SK-N-MC (cell line): ENCODE measurements at places on chromosomes 7 and 10.

GRCh38 chr7:152462995-152463708 lies 27.3 kb upstream of the KMT2C start:
- DNase-seq, result no peak

- no peak for DNase-seq
Observed at GRCh38 chr7:41974870-41975557, 262.0 kb downstream of the GLI3 start.

- no peak for DNase-seq
Observed at GRCh38 chr7:101518336-101518735, 110.8 kb downstream of the MYL10 start.

DNA sequence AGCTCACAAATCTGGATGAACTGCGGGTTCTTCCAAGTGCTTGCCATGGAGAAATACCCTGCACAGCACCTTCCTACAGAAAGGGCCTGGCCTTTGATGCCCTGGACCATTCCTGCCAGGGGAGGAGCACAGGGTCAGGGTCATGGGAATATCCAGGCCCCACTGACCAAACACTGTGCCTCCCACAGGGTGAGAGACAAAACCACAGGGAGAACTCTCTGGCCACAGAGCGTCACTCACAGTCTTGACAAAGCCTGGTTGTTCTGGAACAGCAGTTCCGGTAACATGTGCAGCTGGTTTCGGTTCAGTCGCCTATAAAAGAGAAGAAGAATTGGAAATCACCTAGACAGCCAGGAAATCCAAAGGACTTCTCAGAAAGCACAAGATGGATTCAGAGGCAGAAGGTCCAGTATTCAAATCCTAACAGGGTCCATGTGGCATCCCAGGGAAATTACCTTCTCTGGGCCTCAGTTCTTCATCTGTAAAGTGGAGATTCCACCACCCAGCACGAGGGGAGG lies 28.1 kb downstream of the SLIT1 start:
- DNase-seq, result no peak

GRCh38 chr7:131219312-131220041 lies 108.2 kb upstream of the MKLN1 start:
- DNase-seq, result no peak

DNA sequence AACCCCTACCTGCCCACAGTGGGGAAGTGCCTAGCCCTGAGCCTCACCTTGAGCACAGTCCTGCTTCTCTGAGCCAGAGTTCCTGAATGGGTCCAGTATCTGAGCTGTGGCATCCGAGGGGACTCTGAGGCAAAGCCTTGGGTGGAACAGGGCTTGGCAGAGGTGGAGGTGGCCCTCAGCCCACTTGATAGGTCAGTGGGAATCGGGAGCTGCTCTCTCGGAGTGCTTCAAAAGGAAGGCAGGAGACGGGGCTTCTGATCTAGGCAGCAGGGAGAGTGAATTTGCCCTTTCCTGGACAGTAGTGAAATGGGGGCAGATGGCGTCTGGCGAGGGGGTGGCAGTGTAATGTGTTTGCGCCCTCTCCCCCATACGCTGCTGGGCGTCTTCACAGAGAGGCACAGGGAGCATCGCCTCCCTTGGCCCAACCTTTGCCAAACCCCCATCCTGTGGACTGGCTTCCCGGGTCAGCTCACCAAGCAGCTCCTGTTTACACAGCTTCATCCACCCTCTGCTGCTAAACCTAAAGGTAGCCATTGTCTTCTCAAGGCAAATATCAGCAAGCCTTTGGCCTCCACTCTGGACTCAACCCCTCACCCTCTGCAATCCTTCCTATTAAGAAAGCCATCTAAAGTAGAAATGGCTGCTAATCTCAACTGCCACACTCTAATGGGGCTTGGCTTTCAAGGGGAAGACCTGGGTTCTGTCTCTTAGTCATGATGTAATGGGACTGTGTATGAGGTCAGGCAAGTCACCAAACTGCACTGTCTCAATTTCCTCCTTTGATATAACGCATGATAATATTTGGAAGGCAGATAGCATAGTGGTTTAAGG lies 21.1 kb upstream of the VDAC2 start:
- no peak for DNase-seq

DNA sequence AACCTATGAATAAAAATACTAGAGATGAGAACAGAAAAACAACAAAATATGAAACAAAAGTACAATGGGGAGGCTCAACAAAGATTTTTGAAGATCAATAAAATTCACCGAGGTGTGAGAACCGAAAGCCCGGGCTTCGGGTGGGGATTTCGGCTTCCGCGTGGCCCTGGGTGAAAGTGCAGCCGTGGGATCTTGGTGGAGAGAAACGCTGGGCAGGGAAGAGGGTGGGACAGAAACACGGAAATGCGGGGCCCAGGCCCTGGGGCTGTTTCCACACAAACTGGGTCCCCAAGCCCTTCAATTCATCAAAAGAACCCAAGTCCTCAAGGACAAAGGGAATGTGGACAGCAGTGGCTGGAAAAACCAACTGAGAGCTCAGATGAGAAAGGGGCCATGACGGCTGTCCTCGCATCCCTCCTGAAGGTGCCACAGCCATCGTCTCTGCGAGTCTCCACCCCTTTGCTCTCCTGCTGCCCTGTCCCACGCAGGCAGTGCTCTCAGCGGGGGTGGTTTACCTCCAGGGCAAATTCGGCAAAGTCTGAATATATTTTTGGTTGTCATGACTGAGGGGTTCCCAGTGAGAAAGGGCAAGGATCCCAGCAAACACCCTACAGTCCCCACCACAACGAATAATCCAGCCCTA lies 19.7 kb downstream of the FOXL3 start:
- no peak for DNase-seq

- DNase-seq, result no peak
Observed at GRCh38 chr10:79380946-79381721, 33.9 kb downstream of the PPIF start.

GRCh38 chr10:104441329-104442000 lies 87.8 kb downstream of the CFAP58 start:
- DNase-seq, result peak; percentile 76

DNA sequence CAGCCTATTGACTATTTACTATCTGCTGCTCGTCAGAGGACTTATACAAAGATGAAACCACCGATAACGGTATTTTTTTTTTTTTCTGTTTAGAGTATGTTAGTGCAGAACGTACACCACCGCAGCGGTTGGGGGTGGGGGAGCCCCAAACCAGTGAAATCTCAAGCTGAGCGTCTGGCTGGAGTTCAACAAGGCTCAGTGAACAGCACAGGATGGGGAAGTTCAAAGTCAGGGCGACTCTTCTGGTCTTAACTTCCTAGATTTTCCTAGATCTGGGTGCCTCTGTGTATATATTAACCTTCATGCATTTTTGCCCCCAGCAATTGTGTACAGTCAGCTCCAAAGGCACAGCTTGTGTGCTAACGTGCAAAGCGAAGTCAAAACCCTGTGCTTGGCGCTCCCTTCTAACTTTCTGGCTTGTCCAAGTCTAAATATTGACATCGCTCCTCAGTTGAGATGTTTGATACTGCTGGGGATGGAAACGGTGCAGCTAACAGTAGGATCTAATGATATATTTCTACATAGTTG lies 1.1 kb downstream of the RHOBTB1 start:
- no peak for DNase-seq

DNA sequence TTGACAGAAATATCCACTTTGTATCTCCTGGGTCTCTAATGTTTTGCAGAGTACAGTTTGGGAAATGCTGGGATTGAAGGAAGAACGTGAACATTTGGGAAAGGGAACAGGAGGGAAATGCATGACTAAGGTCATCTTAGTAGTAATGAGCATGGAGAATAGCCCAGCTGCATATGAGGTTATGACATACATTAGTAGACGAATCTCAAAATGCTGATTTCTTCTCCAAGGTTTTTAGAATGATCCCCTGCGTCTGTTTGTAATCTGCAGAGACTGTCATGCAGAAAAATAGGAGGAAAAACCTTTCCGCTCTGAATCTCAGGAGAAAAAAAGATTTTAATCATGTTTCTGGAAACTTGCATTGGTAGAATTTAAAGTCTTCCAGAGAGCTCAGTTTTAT lies 133.6 kb downstream of the PPP1R9A start:
- no peak for DNase-seq

- no peak for DNase-seq
Observed at GRCh38 chr10:10872035-10872673, 145.5 kb upstream of the CELF2 start.

DNA sequence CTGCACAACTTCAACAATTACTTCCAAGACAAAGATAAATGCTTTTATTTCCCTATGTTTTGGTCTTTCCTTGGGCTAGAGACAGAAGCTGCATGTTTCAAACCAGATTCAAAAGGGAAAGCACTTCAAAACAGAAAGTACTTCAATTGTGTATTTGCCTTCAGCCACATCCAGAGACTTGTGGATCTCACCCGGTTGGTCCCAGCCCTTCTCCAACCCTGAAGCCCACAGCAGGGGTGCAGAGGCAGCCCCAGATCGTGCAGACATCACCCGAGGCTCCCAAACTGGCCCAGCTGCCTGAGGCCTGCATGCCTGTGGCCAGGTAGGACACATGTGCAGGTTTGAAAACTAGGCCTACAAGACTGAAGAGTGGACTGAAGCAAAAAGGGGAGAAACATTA lies 80.8 kb downstream of the ALOX5 start:
- DNase-seq, result no peak

DNA sequence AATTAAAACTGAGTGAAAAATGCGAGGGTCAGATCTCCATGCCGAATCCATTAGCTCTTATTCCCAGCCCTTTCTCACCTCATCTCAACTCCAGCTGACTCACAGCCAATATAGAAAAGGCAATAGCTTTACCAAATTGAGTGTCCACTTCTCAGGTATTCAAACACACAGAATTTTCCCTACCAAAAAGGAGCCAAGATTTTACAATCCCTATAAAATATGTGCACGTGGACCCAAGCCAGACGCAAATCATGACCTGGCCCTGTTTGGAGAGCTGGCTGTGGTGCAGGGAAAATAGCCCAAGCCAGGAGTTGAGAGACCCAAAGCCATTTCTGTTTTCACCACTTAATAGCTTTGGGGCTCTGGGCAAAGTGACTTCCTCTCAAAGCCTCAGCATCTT lies 379.7 kb upstream of the AUTS2 start:
- no peak for DNase-seq

DNA sequence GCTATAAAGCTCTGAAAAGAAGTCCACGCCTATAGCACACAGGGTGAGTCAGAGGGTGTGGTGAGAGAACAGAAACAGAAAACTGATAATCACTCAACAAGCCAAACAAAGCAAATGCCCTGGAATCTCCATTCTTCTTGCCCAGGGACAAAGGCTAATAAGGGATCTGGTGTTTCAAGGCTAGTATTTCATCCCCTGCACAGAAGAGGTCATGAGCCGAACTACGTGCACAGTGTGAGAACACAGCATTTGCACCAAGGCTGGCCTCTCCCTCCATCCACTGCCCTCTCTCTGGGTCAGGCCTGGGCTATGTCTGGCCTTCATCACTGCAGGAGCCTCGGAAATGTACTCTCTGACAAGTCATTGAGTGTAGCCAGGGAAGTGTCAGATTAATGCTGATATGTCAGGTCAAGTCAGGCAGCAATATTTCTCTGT lies 42.7 kb downstream of the PRR15 start:
- DNase-seq, result no peak

DNA sequence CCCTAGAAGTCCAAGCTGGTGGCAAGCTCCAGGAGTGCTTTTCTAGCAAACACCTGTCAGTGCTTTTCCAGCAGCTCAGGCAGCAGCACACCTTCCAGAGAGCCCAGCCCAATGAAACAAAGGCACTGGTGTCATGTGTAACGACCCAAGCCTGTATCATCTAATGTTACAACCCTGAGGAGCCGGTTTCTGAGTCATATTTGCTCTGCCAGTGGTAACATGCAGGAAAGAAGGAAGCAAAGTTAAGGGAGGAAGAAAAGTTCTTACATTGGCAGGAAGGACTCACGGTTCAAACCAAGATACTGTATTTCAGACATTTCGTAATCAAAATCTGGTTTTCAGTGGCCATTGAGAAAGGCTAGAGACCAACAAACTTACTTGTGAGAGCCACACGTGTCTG lies at the start of gene ANKRD22:
Gene ANKRD22 (minus strand): TSS at position 139 of the 400 bp plus-strand sequence. CDS start 237 bp downstream, outside the sequence.
- no peak for DNase-seq

GRCh38 chr10:86914734-86915133 lies 42.7 kb downstream of the MMRN2 start:
- DNase-seq, result no peak

DNA sequence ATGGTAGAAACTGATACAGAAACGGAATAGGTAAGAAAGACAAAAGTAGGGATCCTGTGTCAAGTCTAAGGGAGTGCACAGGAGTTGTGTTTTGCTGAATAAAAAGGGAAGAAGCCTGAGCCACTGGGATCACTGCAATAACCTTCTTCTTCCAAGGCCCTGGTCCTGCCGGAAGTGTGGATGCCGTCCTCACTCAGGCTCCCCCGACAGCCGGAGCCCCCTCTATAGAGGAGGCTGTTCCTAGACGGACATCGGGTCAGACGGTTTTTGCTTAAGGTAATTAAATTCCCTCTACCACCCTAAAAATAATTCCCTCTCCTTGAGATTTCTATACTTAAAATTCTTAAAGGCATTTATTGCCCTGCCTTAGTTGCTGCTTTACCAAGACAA lies 566.9 kb downstream of the PTPRN2 start:
- DNase-seq, result no peak

- DNase-seq, result no peak
Observed at GRCh38 chr7:644381-645305, 81.9 kb upstream of the DNAAF5 start.

DNA sequence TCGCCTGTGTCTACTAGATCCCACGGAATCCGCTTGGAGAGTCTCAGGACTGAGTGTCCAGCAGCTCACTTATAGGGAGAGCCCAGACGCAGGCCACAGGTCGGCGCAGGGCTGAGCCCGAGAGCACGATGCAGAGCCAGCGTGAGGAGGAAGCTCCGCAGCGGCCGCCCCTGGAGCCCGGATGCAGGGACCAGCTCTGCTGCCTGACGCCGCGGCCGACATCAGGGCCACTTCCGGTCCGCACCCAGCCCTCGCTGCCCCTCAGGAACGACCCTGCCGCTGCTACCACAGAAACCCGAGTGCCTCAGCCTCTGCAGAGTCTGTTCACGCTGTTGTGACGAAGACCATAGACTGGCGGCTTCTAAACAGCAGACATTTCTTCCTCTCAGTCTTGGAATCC lies 275.8 kb upstream of the PPP2R2D start:
- no peak for DNase-seq

DNA sequence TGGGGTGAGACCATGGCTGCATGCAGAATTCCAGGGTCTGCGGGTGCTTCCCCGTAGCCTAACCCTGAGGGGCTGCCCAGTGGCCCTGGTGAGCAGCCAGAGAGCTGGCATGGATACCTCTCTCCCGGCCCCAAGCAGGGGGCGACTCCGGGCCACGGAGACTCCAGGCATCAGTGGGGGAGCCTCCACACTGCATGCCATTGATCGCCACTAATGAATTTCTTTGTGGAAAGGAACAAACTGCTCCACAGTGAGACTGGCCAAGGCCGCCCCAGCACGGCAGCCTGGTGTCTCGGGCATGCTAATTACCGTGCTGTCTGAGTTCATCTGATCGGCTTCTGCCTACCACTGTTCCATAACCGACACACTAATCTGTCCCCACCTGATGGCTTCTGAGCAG lies 184.4 kb downstream of the GRID1 start:
- DNase-seq, result no peak

GRCh38 chr10:86681722-86682386 lies 13.5 kb downstream of the LDB3 start:
- DNase-seq, result no peak
